ENCODE measurements at places on chromosomes 13 and 19.

DNA sequence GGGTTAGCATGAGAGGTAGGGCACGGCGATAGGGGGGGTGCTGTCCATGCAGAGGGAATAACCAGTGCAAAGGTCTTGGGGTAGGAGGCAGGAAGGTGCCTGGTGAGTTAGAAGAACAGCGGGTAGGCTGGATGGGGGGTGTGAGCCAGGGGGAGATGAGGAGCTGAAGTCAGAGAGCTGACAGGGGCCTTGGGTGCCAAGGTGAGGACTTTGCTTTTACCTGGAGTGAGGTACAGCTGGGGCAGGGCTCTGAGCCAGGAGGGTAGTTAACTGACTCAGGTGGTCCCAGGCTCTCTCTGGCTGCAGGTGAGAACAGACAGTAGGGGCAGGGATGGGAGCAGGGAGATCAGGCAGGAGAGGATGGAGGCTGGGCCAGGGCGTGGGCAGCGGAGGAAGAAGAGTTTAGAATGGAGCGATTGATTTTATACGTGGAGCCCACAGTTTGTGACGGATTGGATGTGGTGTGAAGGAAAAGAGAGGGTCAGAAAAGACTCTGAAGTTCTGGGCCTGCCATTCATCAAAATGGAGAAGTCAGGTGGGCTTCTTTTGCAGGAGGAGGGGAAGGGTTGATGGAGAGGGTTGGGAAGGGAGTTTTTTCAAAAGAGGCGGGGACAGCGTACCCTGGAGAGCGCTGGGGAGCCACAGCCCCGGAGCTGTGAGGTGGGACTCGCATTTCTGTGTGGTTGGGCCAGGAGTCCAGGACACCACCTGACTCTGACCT, 1.2 kb upstream of the GRAMD1A start:
- no peak for DNase-seq

DNA sequence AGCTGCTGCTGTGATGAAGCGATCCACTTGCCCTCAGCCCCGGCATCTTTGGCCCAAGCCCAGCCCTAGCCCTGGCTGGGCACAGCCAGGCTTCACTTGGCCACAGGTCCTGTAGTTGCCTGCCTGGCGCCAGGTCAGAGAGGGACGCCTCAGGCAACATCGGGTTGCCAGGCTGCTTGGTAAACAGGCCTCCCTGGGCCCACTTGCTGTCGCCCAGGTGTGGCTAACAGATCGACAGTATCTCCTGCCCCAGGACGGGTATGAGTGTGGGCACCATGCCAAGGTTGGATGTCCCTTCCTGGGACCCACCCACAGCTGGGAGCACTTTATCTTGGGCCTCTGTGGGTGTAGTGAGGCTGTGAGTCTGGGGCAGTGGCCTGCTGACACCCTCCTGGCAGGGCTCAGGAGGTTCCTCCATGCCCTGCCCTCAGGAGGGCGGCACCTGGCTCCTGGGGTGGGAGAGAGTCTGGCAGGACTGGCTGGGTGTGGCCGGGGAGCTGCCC, 27.8 kb downstream of the CARM1 start:
- DNase-seq = no peak

- no peak for DNase-seq
Observed at GRCh38 chr19:30207357-30207756, 164.8 kb upstream of the ZNF536 start.

GRCh38 chr13:110869805-110870706, 44.8 kb downstream of the ANKRD10 start:
- DNase-seq = peak; percentile 95

DNA sequence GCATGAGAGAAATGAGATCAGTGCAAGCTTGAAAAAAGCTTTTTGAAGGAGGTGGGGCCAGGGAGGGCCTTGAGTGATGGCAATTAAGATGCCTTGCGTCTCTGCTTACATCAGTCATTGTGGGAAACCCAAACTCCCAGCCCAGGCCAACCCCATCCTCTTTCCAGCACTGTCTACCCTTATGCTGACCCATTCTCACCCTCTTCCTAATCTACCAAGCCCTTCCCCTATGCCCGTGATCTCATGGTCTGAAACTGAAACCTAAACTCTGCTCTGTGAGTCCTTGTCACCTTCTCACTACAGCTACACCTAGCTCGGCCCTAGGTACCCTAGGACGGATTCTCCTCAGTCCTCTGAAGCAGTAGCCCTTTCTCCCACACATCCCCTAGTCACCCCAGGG, 36.0 kb upstream of the SERP2 start:
- no peak for DNase-seq

All from SJCRH30 (cell line).